IMR-90 (cell line): ENCODE measurements at places on chromosomes 1 and 21.
A peak's percentile ranks its signal among the peaks of the same experiment; 100 is the strongest.

DNA sequence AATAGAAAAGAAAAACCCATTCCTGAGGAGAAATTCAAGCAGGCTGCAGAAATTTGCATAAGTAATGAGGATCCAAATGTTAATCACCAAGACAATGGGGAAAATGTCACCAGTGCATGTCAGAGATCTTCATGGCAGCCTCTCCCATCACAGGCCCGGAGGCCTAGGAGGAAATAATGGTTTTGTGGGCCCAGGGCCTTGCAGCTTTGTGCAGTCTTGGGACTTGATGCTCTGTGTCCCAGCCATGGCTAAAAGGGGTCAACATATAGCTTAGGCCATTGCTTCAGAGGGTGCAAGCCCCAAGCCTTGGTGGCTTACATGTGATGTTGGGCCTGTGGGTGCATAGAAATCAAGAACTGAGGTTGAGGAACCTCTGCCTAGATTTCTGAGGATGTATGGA is 22.7 kb downstream of the RAB3GAP2 start:
- no peak for DNase-seq

- DNase-seq = peak; percentile 83
Observed at GRCh38 chr1:115331558-115332331, 6.3 kb downstream of the NGF start.

DNA sequence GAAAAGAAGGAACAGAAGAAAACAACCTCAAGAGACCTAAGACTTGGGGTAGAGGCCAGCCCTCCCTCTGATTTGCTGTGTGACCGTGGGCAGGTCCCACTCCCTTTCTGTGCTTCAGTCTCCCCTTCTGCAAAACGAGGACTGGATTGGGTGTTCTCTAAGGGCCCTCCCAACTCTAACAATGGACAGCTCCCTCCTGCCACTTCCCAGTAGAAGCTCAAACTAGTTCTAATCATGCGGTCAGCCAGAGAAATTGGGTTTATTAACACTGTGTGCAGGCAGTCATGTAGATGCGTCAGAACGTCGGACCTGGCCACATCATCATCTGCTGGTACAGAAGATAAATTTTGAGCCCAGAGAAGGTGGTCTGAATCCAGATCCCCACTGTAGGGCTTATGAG is 1.6 kb upstream of the PADI4 start:
- no peak for DNase-seq

- no peak for DNase-seq
Observed at GRCh38 chr21:45535341-45536081, 6.7 kb downstream of the SLC19A1 start.

- DNase-seq = no peak
Observed at GRCh38 chr1:118788463-118788862, 199.7 kb downstream of the TBX15 start.

- no peak for DNase-seq
Observed at GRCh38 chr1:2791027-2791760, 10.3 kb downstream of the TTC34 start.

GRCh38 chr1:11929849-11930248 is 3.6 kb upstream of the KIAA2013 start:
- DNase-seq = peak; percentile 71

- DNase-seq = no peak
Observed at GRCh38 chr1:36231191-36231590, 6.9 kb downstream of the THRAP3 start.

DNA sequence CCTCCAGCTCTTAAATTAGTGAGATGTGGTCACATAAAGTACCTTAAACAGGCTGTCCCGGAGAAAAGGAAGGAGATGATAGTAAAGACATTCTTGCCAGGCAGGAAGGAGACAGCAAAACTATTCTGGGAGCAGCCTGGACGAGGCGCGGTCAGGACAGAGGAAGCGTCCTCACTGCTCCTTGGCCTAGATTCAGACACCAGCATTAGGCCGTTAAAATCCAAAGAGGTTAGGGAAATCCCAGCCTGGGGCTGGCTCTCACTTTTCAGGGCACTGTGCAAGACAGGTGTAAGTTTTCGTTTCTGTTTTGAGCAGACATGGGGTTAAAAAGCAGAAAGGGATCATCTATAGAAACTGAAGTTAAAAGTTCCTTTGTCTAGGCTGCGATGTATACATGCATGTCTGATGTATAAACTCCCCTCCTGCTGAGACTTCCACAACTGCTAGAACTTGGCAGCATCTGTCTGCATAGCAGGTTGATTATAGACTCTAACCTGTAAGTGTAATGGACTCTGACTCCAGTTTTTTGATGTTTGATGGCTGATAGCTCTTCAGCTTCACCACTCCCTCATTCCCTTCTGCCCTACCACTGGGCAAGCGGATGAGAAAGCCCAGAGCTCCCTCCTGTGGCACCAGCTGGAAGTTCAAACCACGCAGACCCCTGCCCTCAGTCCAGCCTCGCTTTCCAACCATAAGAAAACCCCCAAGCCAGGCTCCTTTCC is 21.5 kb downstream of the STPG1 start:
- peak; percentile 51 for DNase-seq

DNA sequence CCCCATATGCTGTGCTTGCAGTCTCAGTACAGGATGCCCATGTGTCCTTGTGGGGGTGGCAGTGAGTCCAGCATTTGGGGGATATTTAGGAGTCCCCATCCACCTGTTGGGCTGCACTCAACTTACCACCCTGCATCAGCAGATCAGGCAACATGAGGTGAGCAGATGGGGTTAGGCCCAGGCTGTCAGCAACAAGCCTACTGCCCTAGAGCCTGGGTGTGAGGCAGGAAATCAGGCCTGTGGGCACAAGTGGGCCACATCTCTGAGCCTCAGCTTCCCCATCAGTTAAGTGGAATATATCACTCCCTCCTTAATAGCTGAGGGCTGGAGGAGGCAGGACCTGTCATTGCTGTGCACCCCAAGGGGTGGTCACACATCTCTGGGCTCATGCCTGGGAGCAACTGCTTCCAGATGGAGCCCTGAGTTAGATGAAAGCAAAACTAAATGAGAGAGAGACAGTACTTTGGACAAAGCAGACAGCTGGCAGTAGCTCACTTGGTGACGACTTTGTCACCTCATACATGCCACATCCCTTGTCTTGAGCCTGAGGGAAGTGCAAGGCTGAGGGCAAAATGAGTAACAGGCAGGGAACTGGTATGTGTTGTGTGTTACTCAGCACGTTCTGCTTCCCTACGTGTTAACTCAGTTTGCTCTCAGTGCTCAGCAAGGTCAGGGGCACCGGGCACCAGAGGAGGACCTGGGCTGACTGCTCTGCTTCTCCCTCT is 48.4 kb downstream of the TRIM11 start:
- DNase-seq = no peak

- DNase-seq = peak; percentile 85
Observed at GRCh38 chr1:1361982-1362423, 3.6 kb upstream of the MXRA8 start.

- no peak for DNase-seq
Observed at GRCh38 chr1:107789817-107790524, 175.0 kb downstream of the VAV3 start.

DNA sequence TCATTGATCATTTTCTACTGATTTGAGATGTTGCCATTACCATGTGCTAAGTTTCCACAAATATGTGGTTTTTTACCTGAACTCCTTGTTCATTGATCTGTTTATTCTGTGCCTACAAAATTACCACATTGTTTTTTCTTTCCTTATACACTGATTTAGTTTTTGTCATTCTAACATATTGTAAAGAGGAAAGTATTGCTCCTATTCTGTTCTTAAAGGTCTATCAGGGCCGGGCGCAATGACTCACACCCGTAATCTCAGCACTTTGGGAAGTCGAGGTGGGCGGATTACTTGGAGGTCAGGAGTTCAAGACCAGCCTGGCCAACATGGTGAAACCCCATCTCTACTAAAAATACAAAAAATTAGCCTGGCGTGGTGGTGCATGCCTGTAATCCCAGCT is 75.1 kb downstream of the CAMTA1 start:
- peak; percentile 70 for DNase-seq

DNA sequence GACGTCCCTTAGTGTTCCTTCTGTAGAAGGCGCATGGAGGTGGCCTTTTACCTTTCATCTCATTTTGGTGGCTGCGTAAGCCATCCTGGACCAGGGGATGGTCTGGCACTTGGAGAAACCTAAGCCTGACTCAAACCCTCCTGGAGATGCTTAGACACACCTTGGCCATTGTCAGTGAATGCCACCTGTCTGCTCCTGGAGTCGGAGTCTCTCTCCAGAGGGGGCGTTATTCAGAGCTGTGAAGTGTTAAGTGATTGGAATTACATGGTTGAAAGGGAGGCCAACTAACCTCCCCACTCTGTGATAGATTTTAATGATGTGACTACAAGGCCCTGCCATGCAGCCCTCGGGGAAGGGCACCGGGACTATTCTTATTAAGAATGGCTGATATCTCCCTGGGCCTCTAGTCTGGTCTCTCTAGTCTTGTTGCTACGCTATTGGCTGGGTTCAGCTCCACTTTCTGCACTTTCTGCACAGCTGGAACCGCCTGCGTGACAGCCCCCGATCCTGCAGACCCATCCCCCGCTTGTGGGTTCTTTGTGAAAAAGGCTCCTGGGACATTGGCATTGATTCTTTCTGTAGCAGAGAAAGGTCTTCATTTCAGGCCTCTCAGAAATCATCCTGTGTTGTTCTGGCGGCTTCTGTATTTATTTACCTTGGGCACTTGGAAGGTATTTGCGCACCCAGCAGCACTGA is 4.2 kb downstream of the RASSF5 start:
- no peak for DNase-seq
